ENCODE measurements at places on chromosomes 5 and 9.

GRCh38 chr5:172664018-172664417 lies 23.0 kb downstream of the NEURL1B start:
- DNase-seq = no peak

GRCh38 chr5:59236986-59237385 lies 654.1 kb downstream of the RAB3C start:
- DNase-seq = peak; percentile 39

DNA sequence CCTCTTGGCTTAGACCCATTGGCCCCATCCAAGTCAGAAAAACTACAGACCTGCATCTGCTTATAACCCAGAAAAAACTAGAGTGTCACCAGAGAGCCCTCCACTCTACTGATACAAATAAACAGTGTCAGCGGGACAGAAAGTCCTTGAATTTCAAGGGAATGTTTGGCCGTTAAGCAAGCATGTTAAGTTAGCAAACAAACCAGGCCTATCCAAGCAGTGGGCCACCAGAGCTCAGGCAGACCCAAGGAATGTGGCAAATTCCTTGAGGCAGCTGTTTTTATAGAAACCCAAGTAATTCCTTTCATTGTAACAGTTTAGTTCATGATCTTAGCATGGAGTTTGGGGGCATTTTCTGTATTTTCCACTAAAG lies 70.9 kb downstream of the PRLR start:
- DNase-seq = no peak

GRCh38 chr5:149152317-149152746 lies 11.0 kb downstream of the ABLIM3 start:
- peak; percentile 59 for DNase-seq

DNA sequence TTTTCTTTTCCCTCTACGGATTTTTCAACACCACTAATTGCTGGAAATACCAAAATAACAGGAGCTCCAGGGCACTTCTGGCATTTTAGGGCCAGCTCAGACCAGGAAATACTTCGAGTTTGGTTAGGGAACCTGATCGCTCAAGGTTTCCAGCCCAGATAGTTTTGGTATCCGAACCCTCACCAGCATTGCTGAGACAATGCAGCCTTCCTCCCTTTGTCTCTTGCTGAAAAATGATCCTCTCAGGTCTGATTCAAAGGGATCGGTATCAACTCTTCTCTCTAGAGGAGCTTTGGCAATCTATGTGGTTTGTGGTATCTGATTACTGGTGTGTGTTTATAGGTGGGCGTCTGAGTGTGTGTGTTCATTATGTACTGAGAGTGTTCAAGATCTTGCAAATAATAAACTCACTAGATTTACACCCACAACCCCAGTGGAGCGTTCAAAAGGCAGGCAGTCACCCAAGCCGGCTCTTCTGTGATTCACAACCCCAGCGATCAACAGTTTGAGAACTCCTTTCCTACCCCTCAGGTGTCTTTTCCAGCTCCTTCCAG lies 122.8 kb upstream of the EGFLAM start:
- DNase-seq = no peak

GRCh38 chr9:113566712-113567071 lies 103.2 kb downstream of the RGS3 start:
- DNase-seq = no peak

DNA sequence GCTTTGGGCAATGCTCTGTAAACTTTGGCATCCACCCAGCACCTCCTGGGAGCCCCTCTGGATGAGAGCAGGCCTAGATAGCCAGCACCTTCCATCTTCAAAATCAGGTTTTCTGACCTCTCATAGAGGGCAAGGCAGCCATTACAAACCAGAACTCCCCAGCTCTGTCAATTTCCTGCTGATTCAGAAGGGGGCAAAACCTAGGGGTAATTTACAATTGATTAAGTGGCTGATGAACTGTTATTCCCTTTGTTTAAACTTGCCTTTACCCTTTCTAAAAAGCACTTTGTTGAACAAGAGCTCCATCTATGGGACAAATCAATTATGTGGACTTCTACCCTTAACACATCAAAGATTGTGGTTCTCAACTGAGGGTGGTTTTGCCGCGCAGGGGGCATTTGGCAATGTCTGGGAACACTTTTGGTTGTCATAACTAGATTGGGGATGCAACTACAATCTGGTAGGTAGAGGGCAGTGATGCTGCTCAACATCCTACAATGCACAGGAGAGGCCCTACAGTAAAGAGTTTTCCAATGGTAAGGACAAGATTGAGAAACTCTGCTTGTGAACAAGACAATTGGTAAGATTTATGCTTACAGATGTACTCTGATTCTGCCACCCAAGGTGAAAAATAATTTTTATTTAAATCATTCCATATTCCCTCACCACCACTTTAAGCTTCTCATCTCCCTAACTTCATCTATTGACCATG lies 184.1 kb downstream of the MARCHF11 start:
- DNase-seq = peak; percentile 36

- no peak for DNase-seq
Observed at GRCh38 chr9:33436445-33436844, 10.9 kb downstream of the AQP3 start.

- DNase-seq = no peak
Observed at GRCh38 chr5:150180241-150181026, 9.4 kb upstream of the SLC6A7 start.

GRCh38 chr5:33925278-33925677 lies 10.9 kb upstream of the RXFP3 start:
- DNase-seq = no peak

DNA sequence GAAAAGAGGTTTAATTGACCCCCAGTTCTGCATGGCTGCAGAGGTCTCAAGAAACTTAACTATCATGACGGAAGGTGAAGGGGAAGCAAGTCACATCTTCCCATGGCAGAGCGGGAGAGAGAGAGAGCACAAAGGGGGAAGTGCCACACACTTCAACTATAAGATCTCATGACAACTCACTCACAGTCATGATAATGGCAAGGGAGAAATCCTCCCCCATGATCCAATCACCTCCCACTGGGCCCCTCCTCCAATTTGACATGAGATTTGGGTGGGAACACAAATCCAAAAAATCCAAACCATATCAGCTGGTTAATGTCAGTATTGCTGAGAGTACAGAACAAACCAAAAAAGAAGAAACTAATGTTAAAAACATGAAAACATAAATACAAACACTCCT lies 120.2 kb downstream of the STARD4 start:
- no peak for DNase-seq

GRCh38 chr5:77367741-77368140 lies 124.4 kb downstream of the WDR41 start:
- DNase-seq = no peak

DNA sequence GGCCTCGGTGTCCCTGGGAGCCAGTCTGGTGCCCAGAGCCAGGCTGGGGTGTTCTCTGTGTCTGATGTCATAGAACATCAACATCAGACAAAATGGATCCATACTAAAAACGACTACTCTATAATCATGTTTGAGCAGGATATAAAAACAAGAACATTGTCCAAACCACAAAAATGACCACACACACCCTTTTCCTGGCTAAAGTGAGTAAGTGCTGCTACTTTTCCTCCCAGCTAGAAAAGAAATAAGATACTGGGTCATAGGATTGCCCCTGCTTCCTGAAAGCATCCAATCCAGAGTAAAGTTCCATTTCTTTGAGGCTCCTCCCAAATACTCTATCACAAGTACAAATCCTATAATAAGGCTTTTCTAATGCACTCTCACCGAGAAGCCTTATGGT lies 19.7 kb upstream of the TRAF1 start:
- DNase-seq = no peak

- no peak for DNase-seq
Observed at GRCh38 chr5:35161652-35162273, 68.5 kb downstream of the PRLR start.

DNA sequence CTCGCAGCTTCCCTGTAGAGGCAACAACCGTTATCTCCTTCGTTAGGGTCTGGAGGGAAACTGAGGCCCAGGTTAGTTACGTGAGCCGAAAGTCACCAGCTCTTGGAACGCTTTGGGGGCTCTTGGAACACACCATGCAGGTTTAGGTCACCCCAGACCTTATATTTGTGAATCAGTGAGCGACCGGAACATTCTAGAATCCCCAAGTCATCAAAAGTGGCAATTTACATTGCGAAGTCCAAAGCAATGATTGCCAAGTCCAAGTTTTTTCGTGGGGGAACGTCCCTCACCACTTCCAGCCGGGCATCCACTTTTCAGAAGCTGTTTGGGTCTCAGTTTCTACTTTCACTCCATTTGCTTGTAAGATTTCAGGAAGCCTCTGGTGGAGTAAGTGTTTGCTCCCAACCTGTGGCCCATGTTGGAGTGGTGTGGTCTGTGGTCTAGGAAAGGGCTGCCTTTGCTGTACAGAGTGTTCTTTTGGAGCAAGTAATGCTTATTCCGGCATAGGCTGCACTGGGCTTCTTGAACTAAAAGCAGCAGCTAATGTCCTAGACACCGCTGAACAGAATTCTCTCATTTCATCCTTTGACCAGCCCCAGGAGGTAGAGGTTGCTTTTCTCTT lies 32.8 kb upstream of the SPRY4 start:
- DNase-seq = no peak

DNA sequence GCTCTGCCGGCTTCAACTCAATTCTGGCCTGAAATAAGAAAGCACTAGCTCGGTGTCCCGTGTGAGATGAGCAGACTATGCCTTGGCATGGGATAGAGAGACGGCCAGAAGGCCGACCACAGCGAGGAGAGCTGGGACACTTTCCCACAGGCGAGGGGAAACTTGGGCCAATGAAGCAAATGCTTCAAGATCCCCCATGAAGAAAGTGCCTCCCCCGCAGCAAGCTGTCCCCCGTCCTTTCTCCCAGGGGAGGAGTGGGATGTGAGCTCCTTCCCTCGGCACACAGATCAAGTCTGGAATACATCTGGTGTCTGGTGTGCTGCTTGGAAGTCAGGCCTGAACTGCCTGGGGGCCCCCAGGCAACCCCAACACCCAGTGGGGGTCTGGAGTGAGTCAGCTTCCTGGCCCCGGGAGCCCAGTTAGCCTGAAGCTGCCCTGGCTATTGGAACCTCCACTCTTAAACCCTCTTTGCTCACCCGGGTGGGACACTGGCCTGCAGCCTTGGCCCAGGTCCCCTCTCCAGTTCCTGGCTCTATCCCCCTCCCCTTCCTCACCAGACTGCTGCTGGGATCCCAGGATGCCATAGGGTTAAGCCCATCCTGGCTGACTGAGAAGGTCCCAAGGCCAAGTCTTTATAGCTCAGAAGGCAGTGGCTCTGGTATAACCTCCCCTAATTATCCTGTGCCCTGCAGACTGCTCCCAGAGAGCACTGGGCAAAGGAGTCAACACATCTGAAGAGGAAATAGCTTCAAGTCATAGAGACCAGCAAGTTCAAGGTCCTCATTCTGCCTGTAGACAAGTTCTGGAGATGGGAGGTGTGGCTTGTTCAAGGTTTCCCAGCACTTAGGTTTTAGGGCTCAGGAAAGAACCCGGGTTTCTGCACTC lies 205.3 kb downstream of the TTLL11 start:
- DNase-seq = no peak

DNA sequence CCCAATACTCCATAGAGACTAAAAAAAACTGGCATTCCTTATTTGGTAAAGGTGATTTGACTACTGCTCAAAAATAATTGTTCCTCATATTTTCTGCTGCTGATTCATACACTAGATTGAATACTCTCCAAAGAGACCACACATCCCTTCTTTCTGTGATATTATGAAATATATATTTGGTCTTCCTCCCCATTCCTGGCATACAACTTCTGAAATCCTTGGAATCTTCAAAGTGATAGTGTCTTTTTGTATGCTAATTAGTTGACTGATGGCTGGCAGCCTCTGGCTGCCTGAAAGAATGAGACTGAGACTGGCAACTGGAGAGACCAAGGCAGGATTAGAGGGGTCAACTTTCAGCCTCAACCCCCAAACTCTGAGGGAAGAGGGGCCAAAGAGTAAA lies 348.0 kb upstream of the RFX3 start:
- DNase-seq = no peak

DNA sequence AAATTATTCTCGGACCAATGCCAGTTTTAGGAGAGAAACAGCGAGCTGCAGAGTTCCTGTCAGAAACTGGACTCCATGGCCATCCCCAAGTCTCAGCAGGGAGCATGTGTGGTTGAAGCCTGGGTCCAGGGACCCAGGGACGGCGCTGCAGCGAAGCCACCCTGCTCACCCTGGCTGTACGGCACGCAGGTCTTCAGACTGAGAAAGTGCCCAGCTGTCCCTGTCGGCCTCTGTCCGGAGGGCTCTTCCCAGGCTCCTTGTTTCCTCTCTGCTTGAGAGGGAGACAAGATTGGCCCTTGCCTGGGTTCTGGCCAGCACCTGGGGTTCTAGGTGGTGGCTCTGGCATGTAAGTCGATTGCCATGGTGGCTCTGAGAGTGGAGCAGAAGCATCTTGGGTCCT lies 26.9 kb downstream of the PTGES2 start:
- DNase-seq = no peak

DNA sequence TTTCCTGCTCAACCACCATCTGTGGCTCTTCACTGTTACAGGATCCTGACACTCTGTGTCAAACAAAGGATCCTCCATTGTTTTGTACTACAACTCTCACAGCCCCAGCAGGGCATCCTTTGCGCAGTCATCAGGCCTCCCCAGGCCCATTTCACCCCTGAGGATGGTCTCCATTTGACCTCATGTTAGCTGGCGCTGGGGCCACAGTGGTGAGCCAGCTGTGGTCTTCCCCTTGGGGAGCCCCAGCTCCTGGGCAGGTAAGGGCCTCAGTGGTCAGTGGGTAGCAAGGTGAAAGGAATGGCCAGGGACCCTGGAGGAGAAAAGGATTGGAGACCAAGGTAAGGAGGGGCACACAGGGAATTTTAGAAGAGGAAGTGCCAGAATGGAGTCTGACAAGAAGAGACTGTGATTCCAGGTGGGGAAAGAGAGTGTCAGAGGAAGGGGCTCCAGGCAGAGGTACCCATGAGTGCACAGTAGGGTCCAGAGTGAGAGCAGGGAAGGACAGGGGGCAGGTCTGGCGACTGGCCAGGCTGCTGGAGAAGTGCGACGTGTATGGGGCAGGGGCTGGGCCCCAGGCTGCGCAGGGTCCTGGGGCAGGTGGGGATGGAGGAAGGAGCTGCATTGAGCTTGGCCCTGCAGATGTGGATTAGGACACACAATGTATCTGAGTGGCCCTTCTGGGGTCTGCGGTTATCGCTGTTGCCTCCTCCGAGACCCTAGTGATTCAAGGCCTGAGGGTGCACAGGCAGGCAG lies 109.9 kb downstream of the PHF2 start:
- no peak for DNase-seq

DNA sequence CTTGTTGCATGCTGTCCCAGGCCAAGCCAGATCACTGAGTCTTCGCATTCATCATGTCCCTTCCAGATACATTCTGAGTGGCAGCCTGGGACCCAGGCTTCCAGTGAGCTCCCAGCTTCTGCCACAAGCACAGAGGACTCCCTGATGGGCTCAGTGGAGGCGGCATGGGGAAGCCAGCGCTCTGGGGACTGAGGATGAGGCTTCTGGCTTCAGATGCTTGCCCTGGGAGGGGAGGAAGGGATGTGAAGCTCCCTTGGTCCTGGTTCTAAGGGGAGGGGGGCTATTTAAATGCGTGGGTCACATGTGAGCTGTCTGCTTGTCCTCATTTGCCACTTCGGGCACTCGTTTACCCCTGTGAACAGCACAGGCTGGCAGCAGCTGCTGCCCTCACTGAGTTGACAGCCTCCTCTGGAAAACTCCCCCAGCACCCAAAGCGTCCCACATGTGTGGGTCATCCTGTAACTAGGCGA lies 174.0 kb downstream of the NR3C1 start:
- no peak for DNase-seq

Data from kidney glomerular epithelial cell (primary cell).